H1 (cell line): ENCODE measurements at places on chromosomes 5 and 9. TPM values are rescaled to one million over a fixed set of nuclear protein-coding genes. Genes with fewer than 3 reads are reported as not detected.

- no peak for DNase-seq
Observed at GRCh38 chr5:171367424-171368370, 20.0 kb upstream of the NPM1 start.

DNA sequence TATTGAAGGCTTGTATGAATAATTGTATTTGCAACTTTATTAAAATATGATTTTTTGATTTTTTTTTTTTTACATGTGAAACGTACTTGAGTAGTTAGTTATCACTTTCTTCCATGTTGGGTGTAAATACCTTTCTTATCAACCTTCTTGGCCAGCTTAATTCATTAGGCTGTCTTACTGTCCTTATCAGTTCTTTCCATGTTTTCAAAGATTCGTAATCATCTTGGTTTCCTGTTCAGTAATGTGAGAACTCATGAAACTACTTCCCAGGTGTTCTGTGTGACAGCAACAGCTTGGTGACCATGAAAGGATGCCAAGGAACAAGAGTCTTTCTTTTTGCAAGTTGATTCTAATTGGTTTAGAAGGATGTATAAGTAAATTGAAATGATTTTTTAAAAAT lies 100.0 kb downstream of the ADGRV1 start:
- no peak for DNase-seq

DNA sequence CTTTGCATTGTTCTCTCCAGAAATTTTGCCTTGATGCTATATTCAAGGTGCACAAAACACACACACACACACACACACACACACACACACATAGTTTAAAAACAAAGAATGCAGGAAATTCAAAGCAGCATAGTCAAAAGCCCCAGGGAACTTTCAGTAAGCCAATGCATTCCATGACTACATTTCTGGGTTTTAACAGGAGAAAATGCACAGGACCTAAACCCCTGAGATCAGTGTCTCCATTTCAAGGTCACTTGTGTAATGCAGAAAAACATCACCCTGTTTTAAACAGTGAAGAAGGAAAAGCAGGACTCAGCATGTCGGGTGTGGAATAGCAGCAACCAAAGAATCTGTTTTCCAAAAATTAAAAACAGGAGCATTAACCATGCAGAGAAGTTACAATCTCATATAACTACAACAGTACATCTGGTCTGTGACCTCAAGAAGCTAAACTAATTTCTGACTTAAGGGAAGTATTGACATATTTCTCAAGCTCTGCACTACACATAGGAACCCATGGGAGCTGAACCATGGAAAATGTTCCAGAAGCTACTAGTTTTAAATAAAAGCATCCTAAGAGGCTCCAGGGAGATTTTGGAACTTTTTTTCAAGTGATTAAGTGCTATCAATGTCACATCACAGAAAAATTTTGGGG lies 296.7 kb downstream of the HINT1 start:
- DNase-seq, result no peak

DNA sequence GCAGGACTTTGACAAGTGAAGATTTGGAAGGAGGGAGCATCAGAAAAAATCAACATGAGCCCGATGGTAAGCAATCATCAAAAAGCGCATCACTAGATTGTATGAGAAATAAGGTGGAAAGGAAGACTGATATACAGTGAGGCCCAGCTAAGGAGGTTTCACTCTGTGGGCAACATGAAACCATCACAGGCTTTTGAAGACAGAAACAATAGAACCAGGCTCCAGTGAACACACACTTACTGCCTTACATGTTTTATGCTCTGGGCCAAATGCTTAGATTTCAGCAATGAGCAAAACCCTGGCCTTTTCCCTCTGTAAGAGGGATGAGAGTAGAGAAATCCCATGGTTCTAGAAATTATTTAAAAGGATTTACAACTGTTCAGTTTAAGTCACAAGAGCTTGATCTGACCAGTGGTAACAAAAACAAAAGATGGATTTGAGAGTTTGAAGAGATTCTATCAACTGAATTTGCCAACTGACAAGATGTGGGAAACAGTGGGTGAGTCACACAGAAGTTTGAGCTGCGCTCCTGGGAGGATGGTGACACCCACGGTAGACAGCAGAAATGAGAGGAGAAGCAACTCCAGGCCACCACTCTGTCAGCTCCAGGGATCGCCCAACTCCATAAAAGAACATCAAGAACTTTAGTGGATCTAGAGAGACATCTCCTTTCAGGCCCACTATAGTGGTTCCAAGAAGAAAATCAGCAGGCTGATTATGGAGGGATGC lies 261.8 kb downstream of the MCTP1 start:
- no peak for DNase-seq

The ATG12 gene
- total RNA-seq, result 49.3 and 51.4 TPM in 2 replicates

The SLC1A1 gene
- 10.3 and 11.7 TPM in 2 replicates for total RNA-seq

DNA sequence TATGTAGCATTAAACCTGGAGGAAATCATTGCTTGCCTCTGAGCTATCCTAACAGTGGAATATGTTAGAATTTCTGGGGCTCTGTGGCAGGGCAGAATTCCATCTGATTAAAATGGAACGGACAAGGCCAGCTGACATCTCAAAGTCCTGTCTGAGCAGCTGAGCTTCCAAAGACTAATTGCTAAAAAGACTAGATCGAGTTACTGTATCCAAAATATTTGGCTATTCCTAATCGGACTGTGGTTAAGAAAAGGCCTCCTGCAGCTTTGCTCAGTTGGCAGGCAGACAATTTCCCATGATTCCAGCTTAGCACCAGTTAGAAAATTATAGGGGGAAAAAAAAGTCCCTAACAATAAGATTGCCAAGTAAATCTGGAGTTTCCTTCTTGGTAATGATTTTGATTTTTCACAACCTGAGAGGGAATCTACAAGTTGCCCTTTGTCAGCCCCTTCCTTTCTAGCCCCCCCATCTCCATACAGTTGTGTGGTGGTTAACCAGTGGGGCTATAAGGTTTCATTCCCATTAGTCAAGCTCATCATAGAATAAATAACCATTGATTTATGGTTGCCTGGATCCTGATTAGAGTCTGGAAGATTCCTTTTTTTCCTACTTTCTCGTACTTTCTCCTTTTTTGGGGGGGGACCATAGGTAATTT lies 26.4 kb downstream of the PTGR1 start:
- DNase-seq, result no peak

DNA sequence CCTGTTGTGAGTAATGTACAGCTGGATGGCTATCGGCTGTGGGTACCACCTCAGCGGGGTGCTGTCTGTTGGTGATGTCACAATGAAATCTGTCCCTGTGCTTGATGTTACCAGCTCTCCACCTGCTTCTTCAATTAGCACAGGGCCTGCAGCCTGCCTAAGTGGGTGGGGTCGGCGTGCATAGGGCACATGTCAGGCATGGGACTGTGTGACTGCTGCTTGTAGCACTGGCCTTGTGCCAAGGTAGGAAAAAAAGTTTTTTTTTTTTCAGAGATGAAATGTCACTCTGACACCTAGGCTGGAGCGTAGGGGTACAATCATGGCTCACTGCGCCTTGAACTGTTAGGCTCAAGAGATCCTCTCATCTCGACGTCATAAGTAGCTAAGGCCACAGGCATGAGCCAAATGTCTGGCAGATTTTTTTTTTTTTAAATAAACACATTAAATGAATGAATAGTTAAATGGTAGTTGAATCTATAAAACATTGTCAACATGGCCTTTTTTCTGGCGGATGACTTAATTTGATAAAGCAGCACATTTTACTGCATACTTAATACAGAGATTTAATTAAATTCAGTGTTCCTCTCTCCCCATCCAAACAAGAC lies 222.5 kb downstream of the NXNL2 start:
- no peak for DNase-seq

- DNase-seq, result no peak
Observed at GRCh38 chr9:20085842-20086241, 297.0 kb upstream of the SLC24A2 start.

GRCh38 chr5:22431840-22432239 lies 421.3 kb downstream of the CDH12 start:
- no peak for DNase-seq

GRCh38 chr5:84381502-84382362 lies 2.9 kb downstream of the EDIL3 start:
- no peak for DNase-seq

- DNase-seq, result no peak
Observed at GRCh38 chr5:159826351-159827214, 89.7 kb upstream of the ADRA1B start.

The CNTNAP3 gene
- 5.1 and 9.0 TPM in 2 replicates for total RNA-seq

The PCDHGA6 gene
- total RNA-seq, result 1.3 and 1.4 TPM in 2 replicates

The ASTN2 gene
- total RNA-seq, result 13.7 and 14.8 TPM in 2 replicates

The TMEM250 gene
- total RNA-seq, result 34.9 and 35.3 TPM in 2 replicates

DNA sequence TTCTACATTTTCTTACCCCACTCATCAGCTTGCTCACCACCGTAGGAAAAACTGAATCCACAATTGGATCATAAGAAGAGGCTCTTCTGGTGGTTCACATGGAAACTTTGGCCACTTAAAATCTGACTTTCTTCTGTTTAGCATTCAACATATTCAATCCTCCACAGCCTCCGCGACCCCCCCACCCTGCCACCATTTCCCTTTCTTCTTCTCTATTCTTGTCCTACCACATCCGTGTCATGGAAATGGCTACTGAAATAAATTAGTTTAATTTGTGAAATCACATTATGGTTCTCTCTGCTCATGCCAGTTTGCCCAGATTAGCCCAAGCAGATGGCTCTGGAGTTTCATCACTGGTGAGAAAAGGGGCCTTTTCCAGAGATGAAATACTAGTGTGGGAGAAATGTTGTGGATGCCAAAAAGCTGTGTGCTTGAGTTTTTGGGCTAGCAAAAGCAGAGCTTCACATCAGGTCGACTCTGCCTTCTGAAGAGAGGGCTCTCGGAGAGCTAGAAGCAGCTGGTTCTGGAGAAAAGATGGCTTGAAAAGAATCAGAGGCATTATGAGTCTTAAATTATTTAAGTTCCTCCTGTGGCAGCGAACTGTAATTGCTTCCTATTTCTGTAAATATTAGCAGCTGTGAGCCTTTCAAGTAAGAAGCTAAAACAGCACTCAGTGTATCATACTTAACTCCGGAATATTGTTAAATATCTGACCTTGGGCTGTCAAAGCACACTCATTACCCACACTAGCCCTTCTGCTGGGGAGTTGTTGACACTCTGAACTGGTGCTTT lies 107.1 kb downstream of the MAT2B start:
- DNase-seq, result no peak

DNA sequence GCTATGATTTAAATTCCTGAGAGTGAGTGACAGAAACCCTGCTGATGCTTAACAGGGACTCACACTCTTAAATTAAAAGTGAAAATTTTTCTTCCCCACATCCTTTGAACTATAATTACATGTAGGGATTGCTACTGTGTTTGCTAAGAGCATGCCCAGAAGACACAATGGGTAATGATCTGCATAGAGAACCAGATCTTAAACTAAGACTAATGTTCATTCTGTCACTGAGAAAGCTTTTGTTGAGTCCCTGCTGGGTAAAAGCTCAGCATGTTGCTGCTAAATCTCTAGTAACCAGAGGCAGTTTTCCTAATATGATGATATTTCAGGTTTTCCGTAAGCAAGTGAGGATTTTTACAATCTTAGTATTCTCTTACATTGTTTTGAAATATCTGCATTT lies 424.8 kb upstream of the SMC2 start:
- no peak for DNase-seq

- no peak for DNase-seq
Observed at GRCh38 chr5:178304016-178304415, 71.4 kb upstream of the PHYKPL start.

The FOXD4L6 gene
- 0.13 TPM in 1 of 2 replicates, not detected in the other for total RNA-seq

The IGFBPL1 gene
- 33.8 and 36.6 TPM in 2 replicates for total RNA-seq

DNA sequence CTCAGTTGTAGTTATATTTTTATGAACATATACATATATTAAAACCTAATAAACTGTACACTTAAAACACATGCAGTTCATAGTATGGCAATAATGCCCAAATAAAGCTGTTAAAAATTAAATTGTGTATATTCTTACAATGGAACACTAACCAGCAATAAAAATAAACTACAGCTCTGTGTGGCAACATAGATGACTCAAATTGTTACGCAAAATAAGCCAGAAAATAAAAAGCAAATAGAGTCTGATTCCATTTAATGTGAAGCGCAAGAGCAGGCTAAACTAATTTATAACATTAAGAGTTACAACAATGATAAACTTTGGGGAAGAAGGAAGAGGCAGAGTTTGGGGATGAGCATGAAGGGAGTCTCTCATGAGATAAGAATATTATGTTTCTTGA lies 597.3 kb downstream of the TLE1 start:
- no peak for DNase-seq

The SV2C gene
- 0.08 and 0.24 TPM in 2 replicates for total RNA-seq

DNA sequence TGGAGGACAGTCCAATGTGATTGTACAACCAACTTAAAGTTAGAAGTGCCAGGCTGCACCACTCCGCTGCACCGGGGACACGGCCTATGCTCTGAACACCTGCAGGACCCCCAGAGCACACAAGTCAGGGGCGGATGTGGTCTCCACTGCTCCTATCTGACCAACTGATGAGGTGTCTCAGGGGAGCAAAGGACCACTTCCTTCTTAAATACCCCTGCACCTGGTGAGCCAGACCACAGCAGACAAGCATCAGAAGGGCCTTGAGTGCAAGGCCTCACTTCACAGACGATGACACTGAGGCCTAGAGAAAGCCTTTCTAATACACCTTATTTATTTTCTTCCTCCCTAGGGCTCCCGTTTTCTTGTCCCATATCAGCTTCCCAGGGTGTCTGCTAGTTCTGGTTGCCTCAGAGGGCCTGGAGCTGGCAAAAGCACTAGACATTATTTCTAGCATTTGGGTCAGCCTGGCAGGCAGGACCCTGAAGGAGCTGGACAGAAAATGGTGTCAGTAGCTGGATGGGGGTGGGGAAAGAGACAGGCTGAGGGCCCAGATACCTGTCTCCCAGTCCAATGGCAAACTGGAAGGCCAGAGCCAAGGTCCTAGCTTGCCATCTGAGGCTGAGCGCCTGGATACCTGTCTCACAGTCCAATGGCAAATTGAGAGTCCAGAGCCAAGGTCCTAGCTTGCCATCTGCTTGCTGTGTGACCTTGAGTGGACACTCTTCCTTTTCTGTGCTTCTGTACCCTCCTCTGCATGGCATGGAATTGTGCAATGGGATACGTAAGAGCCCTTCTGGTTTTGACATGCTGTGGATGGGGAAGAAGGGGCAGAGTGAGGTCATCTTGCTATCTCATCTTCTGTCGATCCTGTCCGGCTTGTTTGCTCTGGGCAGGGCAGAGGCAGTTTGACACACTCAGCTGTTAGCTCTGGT lies 9.0 kb downstream of the CCDC69 start:
- DNase-seq, result no peak

The DDX4 gene
- total RNA-seq, result 0.15 TPM in 1 of 2 replicates, not detected in the other

DNA sequence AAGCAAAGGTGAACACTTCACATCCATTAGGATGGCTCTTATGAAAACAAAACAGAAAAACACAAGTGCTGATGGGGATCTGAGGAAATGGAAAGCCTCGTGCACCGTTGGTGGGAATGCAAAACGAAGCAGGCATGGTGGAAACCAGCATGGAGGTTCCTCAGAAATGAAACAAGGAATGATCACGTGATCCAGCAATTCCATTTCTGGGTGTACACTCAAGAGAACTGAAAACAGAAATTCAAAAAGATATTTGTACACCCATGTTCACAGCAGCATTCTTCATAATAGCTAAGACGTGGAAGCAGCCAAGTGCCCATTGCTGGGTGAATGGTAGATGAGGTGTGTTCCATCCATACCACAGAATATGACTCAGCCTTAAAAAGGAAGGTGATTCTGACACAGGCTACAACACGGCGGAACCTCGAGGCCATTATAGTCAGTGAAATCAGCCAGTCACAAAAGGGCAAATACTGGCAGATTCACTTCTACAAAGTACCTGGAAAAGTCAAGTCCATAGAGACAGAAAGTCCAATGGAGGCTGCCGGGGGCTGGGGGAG lies 87.2 kb upstream of the RAPGEF1 start:
- DNase-seq, result no peak
